ENCODE measurements at places on chromosomes 2 and 18. TPM values are rescaled to one million over a fixed set of nuclear protein-coding genes. Genes with fewer than 3 reads are reported as not detected.

DNA sequence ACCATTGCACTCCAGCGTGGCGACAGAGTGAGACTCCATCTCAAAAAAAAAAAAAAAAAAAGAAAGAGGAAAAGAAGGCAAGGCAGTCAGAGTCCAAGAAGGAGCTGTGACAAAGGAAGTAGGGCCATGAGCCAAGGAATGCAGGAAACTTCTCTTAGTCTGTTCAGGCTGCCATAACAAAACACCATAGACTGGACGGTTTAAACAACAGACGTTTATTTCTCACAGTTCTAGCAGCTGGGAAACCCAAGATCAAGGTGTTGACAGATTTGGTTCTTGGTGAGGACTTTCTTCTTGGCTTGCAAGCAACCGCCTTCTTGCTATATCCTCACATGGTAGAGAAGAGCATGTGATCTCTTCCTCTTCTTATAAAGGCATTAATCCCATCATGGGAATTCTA, 13.1 kb upstream of the SUMO1 start:
- no peak for DNase-seq

DNA sequence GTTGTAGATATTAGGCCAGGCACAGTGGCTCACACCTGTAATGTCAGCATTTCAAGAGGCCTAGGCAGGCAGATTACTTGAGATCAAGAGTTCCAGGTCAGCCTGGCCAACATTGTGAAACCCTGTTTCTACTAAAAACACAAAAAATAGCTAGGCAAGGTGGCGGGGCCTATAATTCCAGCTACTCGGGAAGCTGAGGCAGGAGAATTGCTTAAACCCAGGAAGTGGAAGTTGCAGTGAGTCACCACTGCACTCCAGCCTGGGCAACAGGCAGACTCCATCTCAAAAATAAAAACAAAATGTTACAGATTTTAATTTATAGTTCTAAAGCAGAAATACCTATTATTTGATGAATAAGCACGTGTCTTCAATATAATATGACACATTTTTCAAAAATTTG, 65.6 kb upstream of the UBXN4 start:
- no peak for DNase-seq

The NT5C1B gene
- not detected for total RNA-seq

GRCh38 chr2:65030476-65031332, 25.5 kb upstream of the CEP68 start:
- DNase-seq, result no peak

The SAG gene
- not detected for total RNA-seq

The TCF4 gene
- 9.3 TPM for total RNA-seq

The KRTCAP3 gene
- total RNA-seq, result 10.0 TPM

The CSRNP3 gene
- total RNA-seq, result 1.6 TPM

GRCh38 chr2:212733273-212733672, 194.7 kb upstream of the ERBB4 start:
- no peak for DNase-seq

The DGKD gene
- total RNA-seq, result 24.5 TPM

Measured in epithelial cell of proximal tubule (primary cell).